ENCODE measurements at places on chromosomes 13 and 19.

DNA sequence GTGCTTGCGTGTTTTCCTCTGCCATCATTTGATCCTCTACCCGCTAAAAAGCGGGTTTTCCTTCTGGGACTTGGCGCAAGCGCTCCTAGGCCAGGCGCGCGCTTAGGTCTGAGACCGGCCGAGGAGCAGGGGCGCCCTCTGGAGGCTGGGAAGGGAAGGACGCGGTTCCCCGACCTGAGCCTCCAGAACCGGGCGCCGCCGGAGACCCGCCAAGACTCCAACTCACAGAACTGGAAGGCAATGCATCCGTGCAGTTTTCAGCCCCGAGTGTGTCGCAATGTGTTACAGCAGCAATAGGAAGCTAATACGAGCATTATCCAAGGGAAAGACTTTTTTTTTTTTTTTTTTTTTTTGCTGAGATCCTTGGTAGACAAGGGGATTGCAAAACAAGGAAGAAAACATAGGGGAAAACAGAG is 190.9 kb downstream of the COL4A1 start:
- no peak for DNase-seq

- DNase-seq, result peak; percentile 90
These were observed 8.7 kb downstream of the HOMER3 start for GRCh38 chr19:18932216-18932841.

DNA sequence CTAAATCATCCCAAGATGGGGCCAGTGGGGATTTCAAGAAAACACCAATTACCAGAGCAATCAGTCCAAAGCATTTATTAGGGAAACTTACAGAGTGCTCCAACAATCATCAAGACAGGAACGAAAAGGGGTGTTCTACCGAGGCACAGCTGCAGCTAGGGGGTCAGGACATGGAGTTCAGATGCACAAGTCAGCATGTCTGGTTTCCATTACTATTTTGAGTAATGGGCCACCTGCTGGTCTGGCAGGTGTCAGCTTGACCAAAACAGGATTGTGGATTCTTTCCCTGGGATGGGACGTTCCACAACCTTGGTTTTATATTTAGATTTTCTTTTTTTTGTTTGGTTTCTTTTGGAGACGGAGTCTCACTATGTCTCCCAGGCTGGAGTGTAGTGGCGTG is 3.9 kb upstream of the UBL5 start:
- no peak for DNase-seq

- no peak for DNase-seq
These were observed 19.1 kb upstream of the CXCL17 start for GRCh38 chr19:42461700-42462324.

GRCh38 chr19:32624410-32624809 is 43.4 kb downstream of the PDCD5 start:
- DNase-seq, result no peak

- DNase-seq, result no peak
These were observed 546.1 kb downstream of the SUCLA2 start for GRCh38 chr13:47454986-47455385.

DNA sequence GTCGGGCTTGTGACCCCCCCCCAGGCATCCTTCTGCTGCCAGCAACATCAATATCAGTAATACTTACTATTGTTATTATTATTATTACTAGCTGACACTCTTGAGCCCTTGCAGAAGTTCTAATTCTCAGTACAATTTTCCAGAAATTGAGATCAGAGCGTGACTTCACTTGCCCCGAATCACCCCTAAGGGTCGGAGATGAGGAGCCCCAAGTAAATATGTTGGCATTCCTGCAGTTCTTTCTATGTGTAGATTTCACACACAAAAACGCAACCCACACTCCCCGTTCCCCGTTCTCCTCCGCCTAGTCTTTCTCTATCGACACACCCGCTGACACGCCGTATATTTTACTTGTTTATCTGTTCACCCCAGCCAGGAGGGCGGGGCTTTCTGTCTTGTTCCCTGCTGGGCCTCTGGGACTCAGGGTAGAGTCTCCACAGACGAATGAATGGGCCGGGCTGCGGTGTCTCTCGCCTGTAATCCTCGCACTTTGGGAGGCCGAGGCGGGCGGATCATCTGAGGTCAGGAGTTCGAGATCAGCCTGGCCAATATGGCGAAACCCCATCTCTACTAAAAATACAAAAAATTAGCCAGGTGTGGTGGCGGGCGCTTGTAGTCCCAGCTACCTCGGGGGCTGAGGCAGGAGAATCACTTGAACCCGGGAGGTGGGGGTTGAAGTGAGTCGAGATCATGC is 14.7 kb downstream of the TLE5 start:
- DNase-seq, result peak; percentile 87

DNA sequence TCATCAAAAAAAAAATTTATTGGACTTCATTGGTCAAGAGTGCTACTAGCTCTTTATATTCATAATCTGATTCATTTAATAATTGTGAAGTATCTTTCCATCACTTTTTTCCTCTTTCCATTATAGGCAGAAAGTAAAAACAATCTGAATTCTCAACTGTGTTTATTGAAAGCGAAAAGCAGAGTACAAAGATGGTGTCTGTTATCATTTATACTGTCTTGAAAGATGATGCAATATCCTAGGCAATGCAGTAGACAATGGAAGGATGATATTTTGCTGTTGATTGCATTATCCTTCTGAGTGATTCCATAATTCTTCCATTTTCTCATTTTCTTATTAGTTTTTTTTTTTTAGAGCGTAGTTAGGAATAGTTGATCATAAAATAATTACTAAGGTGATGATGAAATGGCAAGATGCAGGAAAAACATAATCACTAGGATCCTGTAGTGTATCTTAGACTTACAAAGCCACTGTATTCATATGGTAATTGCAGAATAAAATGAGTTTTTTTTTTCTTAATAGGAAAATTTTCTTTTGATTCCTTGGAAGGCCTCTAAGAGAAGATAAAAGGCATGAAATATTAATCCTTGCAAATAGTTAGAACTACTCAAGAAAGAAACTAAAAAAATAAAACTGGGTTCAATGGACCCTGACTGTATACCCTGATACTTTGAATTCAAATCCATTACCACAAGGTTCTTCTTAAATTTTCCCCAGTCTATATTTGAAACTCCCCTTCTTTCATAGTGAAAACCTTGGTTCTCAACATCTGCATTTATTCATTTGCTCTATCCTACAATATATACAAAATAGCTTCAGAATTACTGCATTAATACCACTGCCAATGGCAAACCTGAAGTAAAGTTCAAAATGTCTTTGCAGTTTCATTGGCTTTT is 11.6 kb downstream of the URI1 start:
- no peak for DNase-seq

GRCh38 chr13:95870421-95870820 is 182.8 kb downstream of the UGGT2 start:
- DNase-seq, result no peak

GRCh38 chr13:53447863-53448262 is 419.2 kb downstream of the OLFM4 start:
- DNase-seq, result no peak

GRCh38 chr19:58170860-58171259 is 12.0 kb upstream of the ZNF274 start:
- no peak for DNase-seq

GRCh38 chr19:28472843-28473242 is 740.1 kb downstream of the UQCRFS1 start:
- DNase-seq, result no peak

DNA sequence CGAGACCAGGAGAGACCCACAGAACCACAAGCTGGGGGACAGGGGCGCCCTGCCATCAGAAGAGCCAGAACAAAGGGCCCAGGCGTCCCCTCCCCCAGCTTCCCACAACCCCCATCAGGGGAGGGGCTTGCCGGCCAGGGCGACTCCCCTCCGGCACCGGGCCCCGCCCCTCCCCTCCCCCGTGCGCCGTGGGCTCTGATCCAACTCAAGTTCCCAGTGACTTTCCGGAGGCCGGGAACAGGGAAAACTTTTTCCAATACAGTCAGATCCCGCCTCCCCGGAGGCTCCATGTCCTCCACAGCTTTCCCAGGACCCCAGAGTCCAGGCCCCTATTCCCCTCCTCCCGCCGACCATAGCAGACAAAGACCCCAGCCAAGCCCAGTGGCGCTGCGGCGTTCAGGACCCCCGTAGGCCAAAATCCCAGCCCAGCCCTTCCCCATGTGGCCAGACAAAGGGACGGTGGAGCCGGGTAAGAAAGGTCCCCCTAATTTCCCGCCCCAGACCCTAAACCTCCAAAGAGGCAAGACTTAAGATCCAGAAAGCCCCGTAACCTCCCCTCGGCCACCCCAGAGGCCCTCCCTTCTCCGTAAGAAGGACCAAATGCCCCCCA is 673 bp downstream of the TEAD2 start:
- DNase-seq, result no peak

GRCh38 chr19:40392894-40393517 is 3.0 kb upstream of the HIPK4 start:
- no peak for DNase-seq

- peak; percentile 72 for DNase-seq
These were observed 16.7 kb downstream of the MYBPC2 start for GRCh38 chr19:50449236-50449899.

- no peak for DNase-seq
These were observed 50.0 kb upstream of the ALOX5AP start for GRCh38 chr13:30685320-30685859.

DNA sequence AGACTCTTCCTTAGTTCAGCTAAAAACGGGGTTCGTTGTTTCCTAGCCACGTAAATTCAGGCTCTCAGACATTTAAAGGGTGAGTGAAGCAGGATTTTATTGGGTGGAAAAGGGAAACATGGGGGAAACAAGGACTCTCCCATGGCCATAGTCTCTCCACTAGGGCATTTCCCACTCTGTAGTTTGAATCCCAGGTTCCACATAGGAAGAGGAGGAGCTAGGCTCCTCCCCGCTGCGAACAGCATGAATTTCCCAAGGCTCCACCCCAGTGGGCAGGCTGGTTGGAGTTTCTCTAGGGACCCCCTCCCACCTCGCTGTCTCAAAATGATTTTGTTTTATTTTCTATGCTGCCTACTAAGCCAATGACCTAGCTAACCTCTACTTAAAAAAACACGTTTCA is 2170.8 kb upstream of the PCDH20 start:
- no peak for DNase-seq

DNA sequence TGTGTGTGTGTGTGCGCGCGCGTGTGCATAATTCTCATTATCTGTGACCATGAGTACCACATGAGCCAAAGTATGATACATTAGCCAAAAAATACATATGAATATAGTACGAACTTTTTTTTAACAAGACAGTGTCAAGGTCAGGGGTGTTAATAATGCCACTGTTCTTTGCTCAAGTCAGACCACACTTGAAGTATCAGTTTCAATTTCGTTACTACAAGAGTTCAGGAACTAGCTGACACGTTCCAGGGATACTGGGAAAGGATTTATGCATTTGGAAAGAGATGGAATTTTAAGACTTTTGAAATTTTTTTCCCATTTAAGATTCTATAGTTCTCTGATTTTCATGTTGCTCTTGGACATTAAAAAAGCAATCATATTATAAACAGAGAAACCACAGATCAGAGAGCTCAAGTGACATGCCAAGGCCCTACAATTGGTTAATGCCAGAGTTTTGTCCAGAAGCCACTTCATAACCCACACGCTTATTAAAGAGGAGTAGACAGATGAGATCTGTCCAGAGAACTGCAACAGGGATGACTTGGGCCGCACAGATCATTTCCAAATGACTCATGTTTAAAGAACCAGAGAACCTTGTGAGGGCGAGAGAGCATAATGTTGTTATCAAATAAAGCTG is 718.8 kb upstream of the SGCG start:
- no peak for DNase-seq

GRCh38 chr13:28984825-28985224 is 164.7 kb downstream of the MTUS2 start:
- no peak for DNase-seq

DNA sequence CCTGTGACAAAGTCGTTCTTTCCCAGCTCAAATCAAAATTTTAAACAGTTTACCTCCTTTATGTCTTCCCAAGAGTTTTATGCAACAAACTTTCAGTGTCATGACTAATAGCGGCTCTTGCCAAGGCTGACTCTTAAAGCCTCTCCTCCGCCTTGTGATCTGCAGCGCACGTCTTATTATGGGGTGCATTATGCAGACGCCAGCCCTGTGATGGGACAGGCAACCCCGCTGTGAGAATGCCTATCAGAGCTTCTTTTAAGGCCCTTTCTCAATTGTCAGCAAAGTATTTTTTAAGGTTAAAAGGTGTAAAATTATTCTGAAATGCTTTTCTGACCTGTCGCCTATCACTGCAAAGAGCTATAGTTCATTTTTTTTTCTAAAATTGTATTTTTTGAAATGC is 152.8 kb downstream of the SOX1 start:
- DNase-seq, result no peak

GRCh38 chr13:106532111-106532929 is 3.1 kb downstream of the EFNB2 start:
- no peak for DNase-seq

- no peak for DNase-seq
These were observed 329.3 kb downstream of the SUCLA2 start for GRCh38 chr13:47671776-47672175.

GRCh38 chr19:11293433-11294389 is 2.2 kb upstream of the TSPAN16 start:
- peak; percentile 88 for DNase-seq

DNA sequence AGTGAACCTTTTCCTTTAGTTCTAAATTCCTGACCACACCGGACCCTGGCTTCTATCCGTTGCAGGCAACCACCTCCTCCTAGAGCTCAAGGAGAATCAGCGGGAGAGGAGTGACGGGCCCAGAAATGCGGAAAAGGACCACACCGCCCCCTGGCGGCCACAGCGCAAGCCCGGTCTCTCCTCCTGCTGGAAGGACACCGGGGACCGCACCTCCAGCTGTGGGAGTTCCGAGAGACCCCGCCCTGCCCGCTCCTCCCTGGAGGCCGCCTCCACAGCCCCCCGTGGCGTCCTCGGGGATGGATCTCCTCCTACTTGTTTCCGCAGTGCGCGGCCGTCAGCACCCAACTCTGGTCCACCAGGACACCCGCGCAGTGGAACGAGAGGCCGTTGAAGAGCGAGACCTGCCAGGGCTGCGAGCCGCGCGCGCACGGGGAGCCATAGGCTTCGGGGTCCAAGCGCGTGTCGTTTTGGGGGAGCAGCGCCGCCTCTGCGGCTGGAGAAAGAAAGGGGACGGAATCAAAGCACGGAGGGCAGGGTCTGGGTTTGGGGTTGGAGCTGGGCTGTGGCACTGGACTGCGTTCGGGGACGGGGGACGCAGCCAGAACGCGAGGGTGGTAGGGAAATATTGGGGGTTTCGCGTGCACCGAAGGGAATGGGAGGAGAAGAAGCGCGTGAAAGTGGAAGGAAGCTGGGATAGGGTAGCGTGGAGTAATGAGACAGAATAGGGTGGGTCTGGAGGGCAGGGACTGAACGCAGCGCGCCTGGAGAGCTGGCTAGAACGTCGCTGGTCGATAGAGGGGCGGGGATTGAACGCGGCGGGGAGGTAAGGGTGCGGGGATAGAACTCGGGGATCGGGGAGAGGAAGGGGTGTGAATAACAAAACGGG is 2.5 kb downstream of the KLK10 start:
- DNase-seq, result peak; percentile 67

- no peak for DNase-seq
These were observed 109.6 kb upstream of the SERP2 start for GRCh38 chr13:44263751-44264620.

DNA sequence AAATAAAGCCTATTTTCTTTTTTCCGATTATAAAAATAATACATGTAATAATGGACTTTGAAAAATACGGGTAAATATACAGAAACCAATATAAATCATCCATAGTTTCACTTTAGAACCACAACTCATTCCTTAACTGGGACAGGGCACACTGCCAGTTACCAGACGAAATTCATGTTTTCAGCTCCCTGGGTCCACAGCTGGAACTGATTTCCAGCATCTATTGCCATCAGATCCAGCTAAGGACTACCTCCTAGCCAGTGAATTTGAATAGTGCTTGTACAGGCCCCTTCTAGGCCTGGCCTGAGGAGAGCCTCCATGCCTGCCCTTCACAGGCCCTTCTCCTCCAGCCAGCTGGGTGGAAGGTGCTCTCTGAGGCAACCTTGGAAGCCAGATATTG is 30.0 kb upstream of the ATP12A start:
- no peak for DNase-seq
